ENCODE measurements at places on chromosomes 11 and 22.

GRCh38 chr11:69353696-69354544 is 60.0 kb downstream of the MYEOV start:
- no peak for DNase-seq

GRCh38 chr22:37111156-37111717 is 1.7 kb upstream of the TMPRSS6 start:
- DNase-seq, result no peak

DNA sequence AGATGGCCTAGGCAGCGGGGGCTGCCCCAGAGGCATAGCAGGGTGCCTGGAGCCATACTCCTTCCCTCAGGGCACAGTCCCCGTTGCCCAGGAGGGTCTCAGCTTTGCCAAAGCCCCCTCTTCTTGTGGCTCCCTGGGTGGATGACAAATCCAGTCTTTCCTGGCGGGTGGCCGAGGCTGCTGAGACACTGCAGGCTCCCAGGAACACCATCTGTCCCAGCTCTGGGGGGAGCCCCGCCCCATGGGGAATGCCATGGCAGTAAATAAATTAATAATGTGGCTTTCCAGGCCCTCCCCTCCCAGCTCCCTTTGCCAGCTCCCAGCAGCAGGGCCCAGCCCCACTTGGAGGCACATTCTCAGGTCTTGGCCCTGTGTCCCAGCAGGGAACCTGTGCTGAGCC is 45.0 kb downstream of the PDE2A start:
- DNase-seq, result peak; percentile 73

DNA sequence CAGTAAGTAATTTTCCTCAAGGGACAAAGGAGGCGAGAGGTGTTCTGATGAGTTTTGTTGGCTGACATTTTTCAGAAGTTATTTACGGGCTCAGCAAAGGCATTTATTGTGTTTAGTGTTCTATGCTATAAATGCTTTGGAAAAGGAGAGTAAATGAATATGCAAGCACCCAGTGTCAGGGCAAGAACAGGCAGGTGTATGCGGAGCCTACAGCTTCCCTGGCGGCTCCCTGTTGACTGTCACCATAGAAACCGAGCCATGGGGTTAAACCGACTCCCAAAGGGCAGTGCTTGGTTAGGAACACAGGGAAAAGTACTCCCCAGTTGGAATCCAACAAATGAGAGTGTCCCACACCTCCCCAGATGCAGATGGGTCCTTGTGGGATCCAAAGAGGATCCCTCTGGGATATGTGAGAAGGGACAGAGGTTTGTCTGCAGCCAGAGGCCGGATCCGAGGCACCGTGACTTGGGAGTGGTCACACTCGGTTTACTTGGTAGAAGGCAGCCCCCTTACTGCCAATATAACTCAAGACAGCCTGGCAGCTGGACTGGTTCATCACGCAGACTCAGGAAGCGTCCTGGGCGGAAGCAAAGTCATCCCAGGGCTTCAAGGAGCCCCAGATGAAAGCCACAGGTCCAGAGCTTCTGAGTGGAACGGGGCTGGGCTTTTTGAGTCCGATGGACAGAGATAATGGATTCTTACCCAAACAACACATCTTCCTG is 329.7 kb downstream of the CTTN start:
- DNase-seq, result no peak

GRCh38 chr11:56923116-56923515 is 65.6 kb upstream of the OR5AK2 start:
- no peak for DNase-seq

- DNase-seq, result no peak
Observed at GRCh38 chr22:46012881-46013281, 35.9 kb upstream of the WNT7B start.

GRCh38 chr22:30998329-30998728 is 29.3 kb downstream of the TUG1 start:
- no peak for DNase-seq

GRCh38 chr11:61422226-61422625 is 7.5 kb downstream of the CPSF7 start:
- no peak for DNase-seq

- DNase-seq, result peak; percentile 13
Observed at GRCh38 chr22:30947816-30948454, 20.6 kb downstream of the MORC2 start.

GRCh38 chr11:47109727-47110246 is 66.9 kb downstream of the ARFGAP2 start:
- DNase-seq, result no peak

DNA sequence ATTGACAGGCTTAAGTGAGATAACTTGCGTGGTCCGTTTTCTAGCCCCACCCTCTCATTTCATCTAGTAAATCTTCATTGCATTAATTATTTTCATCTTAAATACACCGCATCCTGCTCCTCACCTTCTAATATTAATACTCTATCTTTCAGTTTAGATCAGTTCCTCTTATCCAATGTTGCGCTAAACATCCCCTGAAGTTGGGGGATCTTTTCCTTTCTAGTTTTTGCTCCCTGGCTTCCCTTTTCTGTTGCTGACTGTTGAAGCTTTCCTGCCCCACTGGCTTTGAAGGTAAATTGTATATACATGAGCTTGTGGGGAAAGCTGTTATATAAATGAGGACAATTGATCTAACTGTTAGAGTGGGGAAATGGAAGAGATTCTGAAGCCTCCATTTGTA is 7.2 kb downstream of the CAT start:
- DNase-seq, result no peak

- DNase-seq, result peak; percentile 81
Observed at GRCh38 chr11:518463-519202, 11.6 kb upstream of the RNH1 start.

Data from head of caudate nucleus (tissue), 42 donors.